ENCODE measurements at places on chromosomes 12 and 14. TPM values are rescaled to one million over a fixed set of nuclear protein-coding genes. Genes with fewer than 3 reads are reported as not detected.

GRCh38 chr14:94162466-94162865 lies 11.7 kb upstream of the PPP4R4 start:
- no peak for DNase-seq

DNA sequence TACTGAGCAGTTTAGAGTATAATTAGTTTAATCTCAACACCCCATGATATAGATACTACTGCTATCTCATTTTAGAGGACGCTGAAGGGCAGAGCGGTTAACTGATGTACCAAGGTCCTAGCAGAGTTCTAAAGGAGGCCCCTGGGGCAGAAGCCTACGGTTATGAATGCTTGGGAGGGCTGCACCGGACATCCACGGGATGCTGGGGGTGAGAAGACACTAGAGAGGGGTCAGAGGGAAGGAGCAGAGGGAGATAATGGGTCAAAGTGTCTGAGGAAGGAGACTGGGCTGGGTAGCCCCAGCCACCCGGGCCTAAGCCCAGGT lies 1.6 kb upstream of the ACTR6 start:
- DNase-seq, result no peak

DNA sequence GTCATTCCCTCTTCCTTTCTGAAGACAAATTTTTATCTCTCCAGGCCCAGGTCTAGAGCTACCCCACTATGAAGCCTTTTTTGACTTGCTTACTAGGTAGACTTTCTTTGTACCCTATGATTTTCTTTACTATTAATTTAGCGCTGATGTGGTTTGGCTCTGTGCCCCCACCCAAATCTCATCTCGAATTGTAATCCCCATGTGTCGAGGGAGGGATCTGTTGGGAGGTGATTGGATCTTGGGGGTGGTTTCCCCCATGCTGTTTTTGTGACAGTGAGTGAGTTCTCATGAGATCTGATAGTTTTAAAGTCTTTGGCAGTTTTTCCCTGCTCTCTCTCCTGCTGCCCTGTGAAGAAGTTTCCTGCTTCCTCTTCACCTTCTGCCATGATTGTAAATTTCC lies 118.1 kb downstream of the SLC38A1 start:
- DNase-seq, result no peak

DNA sequence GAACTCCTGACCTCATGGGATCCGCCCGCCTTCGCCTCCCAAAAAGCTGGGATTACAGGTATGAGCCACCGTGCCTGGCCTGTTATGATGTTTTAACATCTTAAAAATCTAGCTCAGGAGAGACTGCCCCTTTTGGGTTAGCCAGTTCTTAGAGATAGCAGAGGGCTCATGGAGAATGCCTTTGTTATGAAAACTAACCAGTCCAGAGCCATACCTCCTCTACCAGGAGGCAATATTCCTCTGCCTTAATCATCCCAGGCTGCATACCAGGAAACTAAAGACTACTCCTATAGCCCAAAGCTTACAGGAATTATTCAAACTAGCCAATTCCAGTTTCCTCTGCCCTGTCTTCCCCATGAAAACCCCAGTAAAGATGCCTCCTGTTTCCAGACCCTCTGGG lies 96.0 kb upstream of the MDM1 start:
- no peak for DNase-seq

- DNase-seq, result no peak
These were observed 22.2 kb downstream of the LPCAT3 start for GRCh38 chr12:6996040-6996441.

DNA sequence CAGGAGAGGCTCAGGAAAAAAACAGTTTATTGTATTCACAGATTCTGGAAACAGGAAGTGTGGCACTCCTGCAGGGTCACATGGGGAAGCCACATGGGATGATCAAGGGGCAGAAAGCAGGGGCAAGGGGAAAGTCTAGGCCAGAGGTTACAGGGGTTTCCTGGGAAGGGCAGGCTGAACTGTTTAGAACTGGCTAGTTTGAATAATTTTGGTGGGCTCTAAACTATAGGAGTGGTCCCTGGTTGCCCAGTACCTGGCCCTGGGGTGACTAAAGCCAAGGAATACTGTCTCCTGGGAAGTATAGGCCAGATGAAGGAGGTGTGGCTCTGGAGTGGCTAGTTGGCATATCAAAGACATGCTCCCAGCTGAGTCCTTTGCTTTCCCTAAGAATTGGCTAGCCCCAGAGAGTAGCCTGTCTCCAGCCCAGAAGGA lies 169.2 kb downstream of the SLC41A2 start:
- no peak for DNase-seq

- DNase-seq, result no peak
These were observed 20.9 kb upstream of the DHRS4 start for GRCh38 chr14:23932639-23933038.

GRCh38 chr14:80146941-80147340 lies 64.4 kb downstream of the DIO2 start:
- DNase-seq, result no peak

GRCh38 chr12:26226629-26227360 lies 31.4 kb downstream of the SSPN start:
- no peak for DNase-seq

DNA sequence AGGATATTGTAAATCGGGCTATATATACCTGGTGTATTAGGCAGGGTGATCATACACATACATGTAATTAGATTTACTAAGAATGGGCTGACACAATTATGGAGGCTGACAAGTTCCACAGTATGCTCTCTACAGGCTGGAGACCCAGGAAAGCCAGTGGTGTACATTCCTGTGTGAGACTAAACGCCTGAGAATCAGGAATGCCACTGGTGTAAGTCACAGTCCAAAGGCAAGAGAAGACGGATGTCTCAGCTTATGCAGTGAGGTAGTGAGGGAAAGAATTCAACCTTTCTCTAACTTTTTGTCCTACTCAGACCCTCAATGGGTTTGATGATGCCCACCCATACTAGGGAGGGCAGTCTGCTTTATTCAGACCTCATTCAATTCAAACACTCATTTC lies 57.1 kb downstream of the METTL25 start:
- DNase-seq, result no peak

DNA sequence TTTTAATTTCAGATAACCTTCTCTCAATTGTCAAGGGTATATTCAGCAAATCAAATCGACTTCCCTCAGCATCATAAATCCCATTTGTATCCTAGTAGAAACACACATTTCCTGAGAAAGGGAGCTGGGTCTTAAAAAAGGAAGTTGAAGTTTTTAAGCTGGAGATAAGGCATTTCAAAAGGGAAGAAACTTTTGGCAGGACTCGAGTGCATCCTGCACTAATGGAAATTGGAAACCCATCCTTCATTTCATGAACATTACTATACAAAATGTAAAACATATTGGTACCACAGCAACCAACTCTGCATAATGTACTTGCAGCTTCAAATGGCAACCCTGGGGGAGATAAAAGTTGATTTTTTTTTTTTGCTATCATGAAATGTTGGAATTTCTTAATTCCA lies 23.7 kb upstream of the TMCC3 start:
- DNase-seq, result no peak

GRCh38 chr14:59564366-59564765 lies 12.2 kb downstream of the CCDC175 start:
- no peak for DNase-seq

DNA sequence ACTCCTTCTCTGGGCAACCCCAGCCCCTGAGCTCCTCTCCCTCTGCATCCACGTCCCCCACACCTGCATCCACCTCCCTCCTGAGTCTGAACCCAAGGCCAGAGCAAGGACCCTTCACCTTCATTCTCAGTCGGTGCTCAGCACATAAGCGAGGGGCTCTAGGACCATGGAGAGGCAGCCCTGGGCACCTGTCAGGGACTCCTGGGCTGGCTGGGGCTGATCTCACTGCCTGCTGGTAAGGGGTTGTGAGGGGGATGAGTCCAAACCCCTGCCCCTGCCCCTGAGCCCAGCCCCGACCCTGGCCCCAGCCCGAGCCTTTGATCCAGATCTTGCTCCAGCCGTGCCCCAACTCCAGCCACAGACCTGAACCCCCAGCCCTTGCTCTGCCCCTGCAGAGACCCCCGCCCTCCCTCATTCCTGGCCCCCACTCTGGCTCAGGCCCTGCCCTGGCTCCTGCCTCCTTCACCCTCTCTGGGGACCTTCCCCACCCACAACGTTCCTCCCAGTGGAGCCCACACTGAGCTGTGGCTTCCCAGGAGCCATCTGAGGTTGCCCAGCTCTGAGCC lies 888 bp upstream of the CCDC197 start:
- no peak for DNase-seq

- no peak for DNase-seq
These were observed 31.8 kb downstream of the PKP2 start for GRCh38 chr12:32864731-32865130.

GRCh38 chr12:63042646-63043045 lies 107.7 kb upstream of the PPM1H start:
- DNase-seq, result no peak

DNA sequence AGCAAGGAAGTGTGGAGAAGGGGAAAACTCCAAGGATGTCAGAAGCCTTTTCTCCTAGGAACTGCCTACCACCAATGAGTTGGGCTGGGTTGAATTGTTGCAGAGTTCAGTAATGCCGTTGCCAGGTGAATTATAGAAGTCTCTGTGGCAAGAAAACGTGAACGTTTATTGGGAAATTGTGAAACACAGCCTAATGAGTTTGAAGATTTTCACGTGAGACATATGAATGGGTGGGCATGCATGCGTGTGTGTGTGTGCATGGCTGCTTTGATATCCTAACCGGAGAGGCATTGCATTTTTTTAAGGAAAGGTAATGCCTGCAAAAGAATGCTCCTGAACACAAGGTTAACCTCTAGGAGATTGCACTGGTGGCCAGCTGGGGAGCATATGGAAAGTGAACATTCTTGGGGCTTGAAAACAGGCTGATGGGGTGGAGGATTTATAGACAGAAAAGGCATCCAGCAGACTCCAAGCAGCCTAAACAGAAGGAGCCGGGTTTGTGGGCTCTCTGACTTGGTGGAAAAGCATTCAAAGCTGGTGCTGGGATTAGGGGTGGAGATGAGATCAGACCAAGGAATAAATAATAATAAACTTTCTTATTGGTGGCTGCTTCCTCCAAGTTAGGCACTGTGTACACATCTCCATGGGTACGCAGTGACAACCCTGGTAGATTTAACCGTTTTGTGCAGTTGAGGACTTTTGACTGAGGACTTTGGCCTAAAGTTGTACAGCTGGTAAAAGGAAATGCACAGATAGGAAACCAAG lies 67.8 kb downstream of the NTF3 start:
- no peak for DNase-seq

GRCh38 chr14:45867046-45867894 lies 614.3 kb upstream of the MIS18BP1 start:
- no peak for DNase-seq

DNA sequence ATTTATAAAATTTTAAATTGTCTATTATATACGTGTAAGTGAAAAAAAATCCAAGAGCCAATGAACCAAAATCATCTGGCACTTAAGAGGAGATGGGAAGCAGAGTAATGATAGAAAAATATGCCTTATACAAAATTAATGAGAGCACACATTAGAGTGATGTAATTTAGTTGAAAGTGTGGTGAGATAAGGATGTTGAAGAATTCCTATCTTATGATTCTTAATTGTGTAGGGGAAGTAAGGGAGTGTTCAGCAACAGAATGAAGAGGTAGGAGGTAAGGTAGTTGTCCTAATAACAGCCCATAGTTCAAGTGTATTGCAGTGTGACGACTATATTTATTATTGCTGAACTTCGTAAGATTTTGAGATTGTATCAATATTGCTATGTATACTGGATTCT lies 843.4 kb upstream of the FLRT2 start:
- no peak for DNase-seq

DNA sequence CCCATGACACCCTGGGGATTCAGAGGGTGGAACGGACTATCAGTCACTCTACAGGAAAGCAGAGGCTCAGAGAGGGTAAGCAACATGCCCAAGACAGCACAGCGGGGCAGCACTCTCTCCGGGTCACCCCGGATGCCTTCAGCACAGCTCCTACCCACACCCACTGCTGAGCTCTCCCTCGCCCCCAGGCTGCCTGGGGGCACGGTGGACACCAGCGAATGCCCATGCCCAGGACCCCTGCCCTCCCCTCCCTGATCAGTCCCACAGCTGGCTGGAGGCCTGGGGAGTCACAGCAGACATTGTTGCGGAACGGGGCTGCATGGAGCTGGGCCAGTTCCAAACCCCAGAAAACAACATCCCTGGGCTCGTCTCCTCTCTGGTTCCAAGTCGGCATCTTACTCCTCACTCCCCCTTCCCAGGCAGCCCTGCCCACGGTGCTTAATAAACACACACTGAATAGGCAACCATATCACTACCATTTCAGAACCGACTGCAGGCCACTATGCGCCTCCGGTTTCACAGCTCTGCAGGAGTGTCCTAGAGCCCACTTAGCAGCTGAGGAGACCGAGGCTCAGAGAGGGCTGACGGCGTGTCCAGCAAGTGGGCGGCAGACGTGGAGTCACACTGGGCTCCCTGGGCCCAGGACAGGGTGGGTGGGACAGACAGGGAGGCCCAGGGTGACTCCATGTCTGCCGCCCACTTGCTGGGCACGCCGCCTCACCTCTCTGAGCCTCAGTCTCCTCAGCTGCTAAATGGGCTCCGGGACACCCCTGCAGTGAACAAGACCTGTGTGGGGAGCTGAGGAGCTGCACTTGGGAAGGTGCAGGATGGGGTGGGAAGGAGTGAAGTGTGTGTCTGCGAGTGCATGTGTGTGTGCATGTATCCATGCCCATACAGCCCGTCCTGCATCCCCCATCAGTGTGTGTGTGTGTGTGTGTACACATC lies 27.0 kb downstream of the CCDC85C start:
- DNase-seq, result no peak

GRCh38 chr12:72178871-72179270 lies 93.3 kb upstream of the TRHDE start:
- no peak for DNase-seq

DNA sequence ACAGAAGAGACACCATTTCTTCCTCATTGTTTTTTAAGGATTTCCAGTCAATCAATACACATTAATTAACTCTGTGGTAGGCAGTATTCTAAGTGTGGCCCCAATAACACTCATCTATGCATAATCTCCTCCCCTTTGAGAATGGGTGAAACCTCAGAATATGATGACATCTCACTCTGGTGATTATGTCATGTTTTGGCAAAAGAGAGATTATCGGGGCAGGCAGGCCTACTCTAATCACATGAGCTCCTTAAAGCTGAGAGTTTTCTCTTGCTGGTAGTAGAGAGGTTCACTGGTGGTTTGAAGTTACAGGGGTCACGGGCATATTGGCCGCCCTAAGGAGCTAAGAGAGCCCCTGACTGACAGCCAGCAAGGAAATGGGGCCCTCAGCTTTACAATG lies 7.1 kb upstream of the LGMN start:
- DNase-seq, result no peak

GRCh38 chr14:76812093-76812421 lies 625 bp downstream of the ANGEL1 start:
- peak; percentile 75 for DNase-seq

- no peak for DNase-seq
These were observed 21.2 kb downstream of the ZFYVE21 start for GRCh38 chr14:103736546-103737431.

P3H3 gene
- total RNA-seq, result 3.1 TPM

DCD gene
- total RNA-seq, result not detected

STAB2 gene
- not detected for total RNA-seq

BDKRB1 gene
- total RNA-seq, result not detected

ZDHHC22 gene
- not detected for total RNA-seq

KCNC2 gene
- total RNA-seq, result not detected

KRT2 gene
- not detected for total RNA-seq

KRT80 gene
- not detected for total RNA-seq

HNRNPC gene
- total RNA-seq, result 661 TPM

NFE2 gene
- total RNA-seq, result not detected
